HFFc6 (cell line): ENCODE measurements at places on chromosomes 6 and 20.

DNA sequence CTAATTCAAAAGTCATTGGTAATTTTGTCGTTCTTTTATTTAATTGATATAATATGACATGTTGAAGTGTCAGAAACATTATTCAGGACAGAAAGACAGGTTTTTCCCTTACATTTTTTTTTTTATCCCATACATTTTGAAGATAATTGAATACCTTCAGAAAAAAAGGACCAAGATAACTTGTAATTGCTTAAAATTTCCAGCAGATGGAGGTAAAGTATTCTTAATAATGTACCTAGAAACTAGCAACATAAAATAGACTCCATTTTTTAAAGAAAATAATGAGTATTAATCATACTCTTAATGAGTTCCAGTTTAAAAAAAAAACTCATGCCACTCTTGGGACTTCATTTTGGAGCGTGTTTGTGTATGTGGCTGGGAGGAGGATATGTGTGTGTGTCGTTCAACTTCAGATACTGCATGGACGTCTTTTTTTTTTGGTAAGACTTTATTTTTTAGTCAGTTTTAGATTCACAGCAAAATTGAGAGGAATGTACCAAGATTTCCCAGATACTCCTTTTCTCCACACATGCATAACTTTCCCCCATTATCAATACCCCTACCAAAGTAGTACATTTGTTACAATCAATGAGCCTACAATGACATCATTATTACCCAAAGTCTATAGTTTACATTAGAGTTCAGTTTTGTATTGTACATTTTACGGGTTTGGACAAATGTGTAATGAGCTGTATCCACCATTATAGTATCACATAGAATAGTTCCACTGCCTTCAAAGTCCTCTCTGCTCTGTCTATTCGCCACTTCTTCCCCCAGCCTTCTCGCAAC, 79.4 kb downstream of the ROS1 start:
- DNase-seq: peak; percentile 41

DNA sequence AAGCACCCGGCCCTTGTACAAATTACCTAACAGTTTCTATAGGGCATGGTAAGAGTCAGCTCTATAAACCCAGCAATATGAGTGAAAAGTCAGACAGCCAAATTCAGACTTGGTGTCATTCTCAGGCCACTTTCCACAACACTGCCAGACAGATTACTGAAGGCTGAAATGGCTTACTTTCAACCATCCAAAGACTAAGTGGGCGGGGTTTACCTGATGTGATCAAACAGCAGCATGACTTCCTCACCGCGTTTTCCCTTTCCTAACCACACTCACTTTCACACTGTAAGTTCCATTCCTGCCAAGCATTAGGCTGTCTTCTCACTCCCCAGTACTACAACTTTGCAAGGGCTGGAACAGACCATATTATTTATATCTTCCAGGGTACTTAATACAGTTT, 85.9 kb downstream of the SMLR1 start:
- DNase-seq: no peak

- DNase-seq: peak; percentile 11
Measured at GRCh38 chr6:32298632-32299336, 72.9 kb downstream of the TSBP1 start.

GRCh38 chr6:98957450-98957849, 9.7 kb upstream of the FBXL4 start:
- peak; percentile 85 for DNase-seq

DNA sequence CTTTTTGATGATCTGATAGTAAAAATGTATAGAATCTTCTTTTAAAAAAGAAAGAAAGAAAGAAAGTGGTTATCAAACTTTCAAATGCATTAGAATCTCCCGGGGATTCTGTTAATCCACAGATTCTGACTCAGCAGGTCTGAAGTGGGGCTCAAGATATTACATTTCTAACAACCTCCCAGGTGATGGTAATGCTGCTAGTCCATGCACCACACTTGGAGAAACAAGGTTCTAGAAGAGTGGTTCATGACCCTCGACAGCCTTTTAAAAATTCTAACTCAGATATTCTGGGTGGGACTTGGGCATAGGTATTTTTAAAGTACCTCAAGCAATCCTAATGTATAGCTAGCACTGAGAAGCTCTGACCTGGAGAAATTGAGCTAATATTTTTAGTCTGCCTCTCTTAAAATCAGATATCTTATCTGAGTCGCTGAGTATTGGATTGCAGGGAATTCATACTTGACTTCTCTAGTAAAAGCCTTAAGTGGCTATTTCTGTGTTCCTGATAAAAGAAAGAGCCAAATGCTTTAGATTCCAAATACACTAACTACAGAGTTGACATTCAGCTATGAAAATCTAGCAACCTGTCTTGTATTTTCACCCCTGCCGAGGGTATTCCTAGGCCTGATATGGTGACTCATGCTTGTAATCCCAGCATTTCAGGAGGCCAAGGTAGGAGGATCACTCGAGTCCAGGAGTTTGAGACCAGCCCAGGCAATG, 252.4 kb downstream of the PHACTR1 start:
- no peak for DNase-seq

DNA sequence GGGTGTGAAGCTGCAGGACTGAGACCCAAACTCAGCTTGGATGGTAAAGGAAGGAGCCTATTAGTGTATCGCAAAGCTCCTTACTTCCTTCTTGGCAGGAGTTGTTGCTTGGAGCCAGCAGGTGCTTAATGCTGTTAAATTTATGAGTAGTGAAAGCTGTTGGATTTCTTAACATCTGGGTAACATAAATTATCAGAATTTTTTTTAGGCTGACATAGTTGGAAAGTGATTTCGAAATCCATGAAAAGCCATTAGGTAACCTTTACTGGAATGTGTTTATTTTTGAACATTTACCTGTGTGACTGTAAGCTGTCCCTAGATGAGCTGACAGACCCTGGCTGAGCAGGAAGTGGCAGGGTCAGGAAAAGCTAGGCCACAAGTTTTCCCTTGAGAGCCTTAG, 470.4 kb upstream of the SLC35B3 start:
- DNase-seq: no peak

GRCh38 chr20:46936415-46937156, 41.9 kb downstream of the EYA2 start:
- no peak for DNase-seq

GRCh38 chr6:143959927-143960326, 48.1 kb downstream of the PLAGL1 start:
- DNase-seq: no peak

DNA sequence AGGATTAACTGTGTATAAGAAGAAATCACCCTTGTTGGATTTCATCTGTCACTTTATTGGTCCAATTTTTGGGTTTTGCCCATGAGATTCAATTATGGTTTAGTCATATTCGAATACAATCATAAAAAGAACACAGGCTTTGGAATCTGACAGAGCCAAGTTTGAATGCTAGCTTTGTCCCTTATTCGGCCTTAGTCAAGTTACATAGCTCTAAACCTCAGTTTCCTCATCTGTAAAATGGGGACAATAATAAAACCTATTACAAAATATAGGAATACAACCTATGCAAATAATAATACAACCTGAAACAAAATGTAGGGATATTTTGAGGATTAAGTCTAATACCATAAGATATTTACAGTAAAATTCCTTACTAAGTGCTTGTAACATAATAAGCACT, 57.7 kb downstream of the PRPH2 start:
- no peak for DNase-seq

DNA sequence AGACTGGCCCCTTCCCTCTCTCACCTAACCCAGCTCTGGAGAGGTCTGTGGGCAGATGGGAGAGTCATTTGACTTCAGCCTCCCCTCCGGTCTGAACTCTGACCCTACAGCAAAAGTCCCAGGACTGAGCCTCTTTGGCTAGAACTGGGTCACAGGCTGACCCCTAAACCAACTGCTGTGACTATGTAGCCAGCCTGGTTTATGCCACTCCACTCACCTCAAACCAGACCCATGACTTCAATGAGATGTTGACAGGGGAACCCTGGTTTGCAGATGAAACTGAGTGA, 864 bp upstream of the OSBPL2 start:
- DNase-seq: no peak

DNA sequence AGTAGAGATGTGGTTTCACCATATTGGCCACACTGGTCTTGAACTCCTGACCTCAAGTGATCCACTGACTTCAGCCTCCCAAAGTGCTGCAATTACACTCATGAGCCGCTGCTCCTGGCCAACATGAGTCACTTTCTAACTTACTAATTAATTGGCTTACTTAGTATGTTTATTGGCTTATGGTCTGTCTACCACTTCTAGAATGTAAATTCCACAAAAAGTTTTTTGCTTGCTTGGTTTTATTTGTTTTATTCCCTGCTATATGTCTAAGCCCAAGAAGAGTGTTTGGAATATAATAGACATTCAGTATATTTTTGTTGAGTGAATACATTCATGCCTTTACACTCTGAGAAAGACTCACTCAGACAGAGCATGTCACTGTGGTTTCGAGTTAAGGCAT, 86.0 kb downstream of the SAMD3 start:
- DNase-seq: no peak

- DNase-seq: no peak
Measured at GRCh38 chr6:169086020-169086419, 167.6 kb downstream of the THBS2 start.

DNA sequence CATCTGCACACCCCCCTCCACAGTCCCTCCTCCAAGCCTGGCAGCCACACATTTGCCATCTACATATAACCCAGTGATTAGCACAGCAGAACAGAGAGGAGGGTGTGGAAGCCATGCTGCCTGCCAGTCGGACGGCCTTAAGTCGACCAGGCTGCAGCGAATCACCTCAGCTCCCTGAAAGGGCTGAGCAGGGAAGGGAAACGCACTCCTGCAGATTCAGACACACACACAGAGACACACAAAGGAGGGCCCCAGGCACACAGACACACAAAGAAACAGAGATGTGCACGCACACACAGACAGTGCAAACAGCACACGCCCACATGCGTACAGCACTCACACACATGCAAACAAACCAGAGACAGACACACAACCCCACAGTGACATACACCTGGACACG, 11.2 kb upstream of the SIRPA start:
- DNase-seq: no peak

GRCh38 chr6:107440936-107441335, 18.4 kb downstream of the PDSS2 start:
- DNase-seq: no peak

GRCh38 chr20:34538671-34539123, 19.8 kb upstream of the MAP1LC3A start:
- peak; percentile 36 for DNase-seq

DNA sequence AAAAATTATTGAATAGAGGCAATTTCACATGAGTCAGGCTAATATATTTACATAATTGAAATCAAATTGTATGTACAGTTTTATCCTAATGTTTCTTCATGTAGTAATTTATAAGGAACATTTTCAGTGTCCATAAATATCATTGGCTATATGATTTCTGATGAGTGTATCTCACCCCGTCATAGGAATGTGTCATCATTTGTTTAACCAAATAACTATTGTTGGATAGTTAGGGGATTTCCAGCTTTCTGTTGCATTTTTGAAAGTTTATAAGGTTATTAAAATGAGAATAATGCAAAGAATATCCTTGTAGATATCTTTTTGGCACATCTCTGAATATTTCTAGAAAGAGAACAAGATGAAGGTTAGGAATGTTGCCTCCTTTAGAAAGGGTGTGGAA, 39.0 kb downstream of the SYTL3 start:
- DNase-seq: no peak

DNA sequence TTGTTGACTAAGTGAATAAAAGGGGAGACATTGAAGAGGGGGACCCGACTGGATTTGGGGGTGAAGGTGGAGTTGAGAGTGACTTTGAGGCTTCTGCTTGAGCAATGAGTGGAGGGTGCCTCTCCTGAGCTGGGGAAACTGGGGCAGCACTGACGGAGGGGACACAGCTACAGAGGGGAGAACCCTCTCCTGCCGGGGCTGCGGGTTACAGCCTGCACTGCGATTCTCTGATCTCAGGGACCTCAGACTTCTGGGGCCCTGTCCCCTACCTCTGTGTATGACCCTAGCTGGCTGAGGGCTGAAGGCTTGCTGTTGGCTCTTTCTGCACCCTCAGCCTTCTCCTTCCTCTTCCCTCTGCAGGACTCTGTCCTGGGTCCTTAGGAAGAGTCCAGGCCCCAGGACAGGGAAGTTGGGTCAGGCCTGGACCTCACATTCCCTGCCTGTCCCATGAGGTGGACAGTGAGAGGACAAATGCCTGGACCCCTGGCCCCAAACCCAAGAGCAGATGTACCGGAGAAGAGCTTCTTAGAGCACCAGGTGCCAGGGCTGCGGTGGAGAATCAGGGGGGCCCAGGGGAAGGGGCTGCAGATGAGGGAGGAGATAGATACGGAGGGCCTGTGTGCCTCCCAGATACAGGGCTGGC, 13.7 kb upstream of the FAM110A start:
- DNase-seq: no peak

DNA sequence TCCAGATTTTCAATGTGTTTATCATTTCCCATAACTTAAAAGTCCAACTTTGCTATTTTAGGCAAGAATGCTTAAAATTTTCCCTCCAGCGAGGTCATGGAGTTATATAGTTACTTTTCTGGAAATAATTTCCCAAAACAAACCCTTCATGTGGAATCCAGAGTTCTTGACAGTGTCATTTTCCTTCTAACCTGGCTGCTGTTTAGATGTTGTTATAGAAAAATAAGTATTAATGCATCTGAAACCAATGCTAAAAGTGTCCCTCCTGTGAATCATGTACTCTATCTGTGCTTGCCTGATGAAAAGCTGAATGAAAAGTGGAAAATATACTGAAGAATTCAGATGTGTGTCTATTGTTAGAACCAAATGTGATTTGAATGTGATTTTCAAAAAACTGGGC, 245.3 kb upstream of the HSF2 start:
- DNase-seq: no peak

DNA sequence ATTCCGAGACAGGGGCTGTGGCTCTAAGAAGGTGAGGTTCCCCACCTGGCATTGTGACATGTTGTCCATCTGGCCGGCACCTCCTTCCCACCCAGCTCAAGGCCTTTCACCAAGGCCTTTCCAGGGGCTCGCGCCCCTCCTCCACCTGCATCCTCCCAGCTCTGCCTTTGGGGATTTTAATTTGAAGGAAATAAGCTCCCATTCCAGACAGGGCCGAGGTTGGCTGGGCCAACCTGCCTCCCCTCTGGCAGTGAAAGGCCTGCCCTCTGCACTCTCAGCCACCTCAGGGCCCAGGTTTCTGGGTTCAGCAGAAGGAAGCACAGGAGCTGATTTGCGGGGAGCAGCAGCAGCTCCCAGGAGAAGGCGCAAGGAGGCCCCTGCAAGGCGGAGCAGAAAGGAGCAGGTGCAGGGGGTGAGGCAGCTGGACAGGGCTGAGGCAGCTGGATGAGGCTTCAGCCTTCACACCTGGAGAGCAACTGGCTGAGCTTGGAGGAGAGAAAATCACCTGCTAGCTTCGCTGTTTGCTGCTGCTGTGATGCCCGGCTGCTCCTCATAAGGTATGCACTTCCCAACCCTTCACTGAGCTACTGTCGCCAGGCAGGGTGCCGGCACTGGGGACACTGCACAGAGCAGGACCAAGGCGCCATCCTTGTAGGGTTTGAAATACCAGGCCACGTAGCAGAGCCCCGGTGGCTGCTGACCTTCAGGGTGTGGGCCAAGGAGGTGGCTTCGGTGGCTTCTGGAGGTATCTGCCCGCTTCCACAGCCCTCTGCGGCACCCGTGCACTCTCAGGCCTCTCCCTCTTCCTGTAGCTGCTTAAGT, 147.0 kb downstream of the SYNDIG1 start:
- DNase-seq: no peak

- no peak for DNase-seq
Measured at GRCh38 chr20:59182401-59183044, 18.9 kb downstream of the ZNF831 start.
